ENCODE measurements at places on chromosomes 4 and X. TPM values are rescaled to one million over a fixed set of nuclear protein-coding genes. Genes with fewer than 3 reads are reported as not detected.

GRCh38 chrX:43141885-43142284 is 363.9 kb upstream of the PPP1R2C start:
- no peak for DNase-seq

GRCh38 chr4:8213121-8213520 is 14.0 kb downstream of the SH3TC1 start:
- DNase-seq, result no peak

- no peak for DNase-seq
These were observed 288.6 kb downstream of the NAF1 start for GRCh38 chr4:162878096-162878495.

GRCh38 chrX:153821066-153821465 is 9.3 kb downstream of the PDZD4 start:
- no peak for DNase-seq

DNA sequence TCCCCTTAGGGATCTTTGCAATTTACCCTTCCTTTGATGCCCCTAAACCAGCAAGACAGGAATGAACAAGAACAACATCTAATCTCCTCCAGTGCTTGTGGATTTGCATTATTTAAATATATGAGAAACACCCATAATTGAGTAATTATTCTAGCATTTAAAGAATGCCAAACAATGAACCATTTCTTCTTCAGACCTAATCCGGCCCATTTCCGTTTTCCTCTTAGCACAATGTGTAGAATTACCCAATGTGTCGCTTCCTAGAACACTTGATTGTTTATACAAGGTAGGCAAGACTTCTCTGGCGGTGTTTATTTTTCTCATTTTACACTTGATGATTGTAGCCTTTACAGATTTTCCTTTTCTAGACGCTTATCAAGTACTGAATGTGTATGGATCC is 43.5 kb downstream of the CLDN34 start:
- DNase-seq, result no peak

- DNase-seq, result no peak
These were observed 9.4 kb downstream of the MGST2 start for GRCh38 chr4:139674875-139675550.

DNA sequence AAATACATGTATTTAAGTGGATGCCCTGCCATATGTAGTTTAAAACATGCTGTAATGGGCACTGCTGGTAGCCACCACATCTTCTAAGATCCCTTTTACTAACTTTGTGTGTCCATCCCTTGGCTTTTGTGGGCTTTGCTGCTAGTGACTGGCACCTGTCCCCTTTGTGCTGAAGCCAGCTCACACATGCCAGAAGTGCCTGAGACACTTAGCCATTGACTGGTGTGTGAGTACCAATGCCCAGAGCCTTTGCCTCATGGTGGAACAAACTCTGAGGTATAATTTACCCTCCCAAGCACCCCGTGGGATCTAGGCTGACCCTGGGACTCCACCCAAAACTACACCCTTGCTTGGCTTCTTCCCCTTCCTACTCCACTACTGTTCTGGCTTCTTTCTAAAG is 33.0 kb downstream of the ARHGAP6 start:
- DNase-seq, result no peak

GRCh38 chr4:15735536-15735935 is 32.7 kb downstream of the BST1 start:
- no peak for DNase-seq

GRCh38 chr4:142407596-142407995 is 438.5 kb downstream of the INPP4B start:
- no peak for DNase-seq

GRCh38 chrX:79366873-79367749 is at the start of gene ITM2A:
ITM2A (minus strand) TSS chrX:79367334; CDS start chrX:79367215, 119 bp downstream.
- no peak for DNase-seq

DNA sequence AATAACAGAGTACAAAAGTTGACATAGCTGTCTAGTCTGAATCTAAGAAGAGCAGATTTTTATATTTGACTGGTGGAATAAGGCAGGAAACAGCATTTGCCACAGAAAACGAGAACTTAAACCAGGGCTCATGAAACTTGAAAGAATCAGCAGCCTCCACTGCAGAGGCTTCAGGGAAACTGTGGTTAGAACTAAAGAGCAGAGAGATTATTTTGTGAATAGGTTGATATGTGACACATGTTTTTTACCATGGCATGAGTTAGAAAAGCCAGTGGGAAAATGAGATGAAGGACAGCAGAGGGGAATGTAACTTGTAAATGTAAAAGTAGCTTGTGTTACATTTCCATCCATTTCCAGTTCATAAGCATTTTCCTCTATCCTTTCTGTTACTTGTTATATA is 63.7 kb upstream of the CAMK2D start:
- no peak for DNase-seq

GRCh38 chr4:145497199-145498149 is 15.8 kb downstream of the SMAD1 start:
- no peak for DNase-seq

DNA sequence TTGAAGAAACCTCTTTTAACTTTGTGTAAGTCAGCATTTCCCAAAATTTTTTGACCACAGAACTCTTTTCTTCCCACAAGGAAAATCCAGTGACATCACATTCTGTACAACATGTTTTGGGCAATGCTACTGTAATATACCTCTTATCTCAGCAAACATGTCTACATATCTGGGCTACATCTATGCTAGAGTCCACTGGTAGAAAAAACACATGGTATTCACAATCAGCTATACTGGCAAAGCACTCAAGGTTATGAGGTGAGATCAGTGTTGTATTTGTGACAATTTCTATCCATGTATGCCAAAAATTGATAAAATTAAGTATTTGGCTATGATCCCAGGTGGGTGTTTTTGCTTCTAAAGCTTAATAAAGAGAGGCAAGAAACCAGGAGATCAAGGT is 98.0 kb downstream of the ATP11C start:
- no peak for DNase-seq

GRCh38 chr4:128355305-128355704 is 67.7 kb upstream of the PGRMC2 start:
- DNase-seq, result no peak

GRCh38 chrX:115616943-115617563 is 56.1 kb downstream of the PLS3 start:
- DNase-seq, result no peak

- DNase-seq, result no peak
These were observed 370.0 kb downstream of the FBXO8 start for GRCh38 chr4:173913496-173913895.

GRCh38 chr4:14182148-14182547 is 554.6 kb upstream of the BOD1L1 start:
- DNase-seq, result no peak

The ZCCHC18 gene
- 4.2 TPM for polyA plus RNA-seq

The SCML1 gene
- polyA plus RNA-seq, result 16.2 TPM

The PPEF1 gene
- 0.58 TPM for polyA plus RNA-seq

The FHDC1 gene
- 4.0 TPM for polyA plus RNA-seq

The DRD5 gene
- 0.43 TPM for polyA plus RNA-seq

The PDCL2 gene
- not detected for polyA plus RNA-seq

The PAGE5 gene
- not detected for polyA plus RNA-seq
